ENCODE measurements at places on chromosomes 11 and 22. TPM values are rescaled to one million over a fixed set of nuclear protein-coding genes. Genes with fewer than 3 reads are reported as not detected.

The HBB gene
- 9.3 TPM for total RNA-seq

GRCh38 chr11:101061606-101062005 is 68.0 kb downstream of the PGR start:
- DNase-seq: no peak

DNA sequence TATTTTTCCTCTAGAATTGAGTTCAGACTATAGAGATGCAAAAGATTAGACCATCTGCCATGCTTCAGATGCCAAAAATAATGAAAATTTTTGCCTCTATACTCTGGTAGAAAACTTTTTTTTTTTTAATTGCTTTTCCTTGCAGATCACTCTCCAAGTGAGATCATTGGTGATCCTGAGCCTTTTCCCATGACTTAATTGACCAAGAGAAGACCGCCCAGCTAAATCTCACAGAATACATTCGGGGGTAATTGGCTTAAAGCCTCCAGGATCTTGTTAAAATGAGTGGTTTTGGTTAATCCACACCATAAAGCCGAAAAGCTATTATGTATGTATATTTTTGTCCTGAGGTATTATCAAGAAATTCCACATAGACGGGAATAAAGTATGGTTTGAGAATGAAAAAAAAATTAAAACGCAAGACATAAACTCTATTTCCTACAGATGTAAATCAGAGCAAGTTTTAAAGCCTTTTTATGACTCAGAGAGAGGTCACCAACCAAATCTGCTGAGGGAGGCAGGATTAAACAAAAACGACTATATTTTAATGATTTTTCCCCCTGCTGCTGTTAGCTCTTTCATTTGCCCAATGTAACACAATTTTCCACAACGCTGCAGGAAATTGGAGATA is 64.0 kb downstream of the PARVA start:
- no peak for DNase-seq

DNA sequence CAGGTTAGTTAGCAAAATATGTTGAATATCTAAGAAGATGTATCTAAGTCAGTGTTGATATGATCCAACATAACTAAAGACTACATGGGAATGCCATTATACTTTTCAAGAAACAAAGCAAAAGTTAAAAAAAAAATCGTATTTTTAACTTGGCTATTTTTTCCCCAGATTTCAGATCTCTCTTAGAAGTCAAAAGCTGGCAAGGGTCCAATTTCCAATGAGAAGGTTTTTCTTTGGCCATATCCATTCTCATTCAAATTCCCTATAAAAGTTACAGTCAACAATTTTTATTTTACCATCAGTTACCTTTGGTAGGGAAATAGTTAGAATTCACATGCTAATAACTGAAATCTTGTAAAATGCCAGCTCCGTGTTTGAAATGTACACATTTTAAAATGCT is 70.5 kb upstream of the FAT3 start:
- no peak for DNase-seq

The SCO2 gene
- total RNA-seq: 5.5 TPM

The CDHR5 gene
- total RNA-seq: 611 TPM

DNA sequence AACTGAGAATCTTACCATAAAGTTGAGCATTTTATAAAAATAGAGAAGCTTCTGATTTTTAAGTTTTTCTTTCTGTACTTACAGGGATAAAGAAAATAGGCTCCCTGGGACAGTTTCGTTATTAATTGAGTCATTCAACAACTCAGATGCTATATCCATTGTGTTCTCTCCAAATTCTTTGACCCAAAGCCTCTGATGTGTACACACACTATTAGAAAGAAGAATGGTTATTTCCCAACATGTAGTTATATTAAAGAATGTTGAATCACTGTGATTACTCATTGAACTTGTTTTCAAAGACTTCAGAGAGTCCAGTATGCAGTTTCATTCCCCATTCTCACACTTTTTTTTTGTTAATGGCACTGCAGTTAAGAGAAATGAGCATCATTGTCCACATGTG is 734.3 kb upstream of the ARHGAP42 start:
- no peak for DNase-seq

DNA sequence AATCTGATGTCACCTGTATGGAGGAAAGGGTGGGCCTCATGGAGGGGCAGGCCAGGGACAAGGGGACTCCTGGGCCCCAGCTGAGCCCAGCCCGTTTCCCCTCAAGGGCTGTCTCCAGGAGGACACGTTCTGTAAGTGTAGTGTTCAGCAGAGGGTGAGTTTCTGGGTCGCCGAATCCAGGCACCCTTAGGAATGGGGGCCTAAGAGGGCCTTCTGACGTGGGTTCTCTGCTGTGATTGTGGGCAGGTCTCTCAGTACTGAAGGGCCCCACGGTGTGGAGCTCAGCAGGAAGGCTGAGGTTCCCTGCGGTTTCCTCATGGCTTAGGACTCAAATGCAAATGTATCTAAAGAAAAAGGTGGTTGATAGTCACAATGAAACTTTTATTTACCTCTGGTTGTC is 6.5 kb downstream of the PTDSS2 start:
- no peak for DNase-seq

DNA sequence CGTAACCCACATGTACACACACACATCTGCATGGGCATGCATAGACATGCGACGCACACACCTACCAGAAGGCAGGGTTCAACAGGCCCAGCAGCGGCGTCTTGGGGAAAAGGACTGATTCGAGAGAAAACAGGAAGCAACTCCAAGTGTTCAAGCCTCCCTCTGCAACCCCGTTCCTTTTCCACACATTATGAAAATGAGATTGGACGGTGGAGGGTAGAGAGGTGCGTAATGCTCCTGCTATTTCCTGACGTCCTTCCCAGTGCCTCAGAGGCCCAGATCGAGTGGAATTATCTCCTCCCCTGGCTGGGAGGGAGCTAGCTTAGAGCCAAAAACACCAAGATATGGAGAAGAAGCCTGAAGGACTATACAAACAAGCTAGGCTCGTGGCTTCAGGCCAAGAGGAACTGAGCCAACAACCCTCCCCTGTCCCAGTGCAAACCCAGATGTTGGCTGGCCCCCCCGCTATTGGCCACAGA is 289.2 kb downstream of the MN1 start:
- DNase-seq: peak; percentile 36

DNA sequence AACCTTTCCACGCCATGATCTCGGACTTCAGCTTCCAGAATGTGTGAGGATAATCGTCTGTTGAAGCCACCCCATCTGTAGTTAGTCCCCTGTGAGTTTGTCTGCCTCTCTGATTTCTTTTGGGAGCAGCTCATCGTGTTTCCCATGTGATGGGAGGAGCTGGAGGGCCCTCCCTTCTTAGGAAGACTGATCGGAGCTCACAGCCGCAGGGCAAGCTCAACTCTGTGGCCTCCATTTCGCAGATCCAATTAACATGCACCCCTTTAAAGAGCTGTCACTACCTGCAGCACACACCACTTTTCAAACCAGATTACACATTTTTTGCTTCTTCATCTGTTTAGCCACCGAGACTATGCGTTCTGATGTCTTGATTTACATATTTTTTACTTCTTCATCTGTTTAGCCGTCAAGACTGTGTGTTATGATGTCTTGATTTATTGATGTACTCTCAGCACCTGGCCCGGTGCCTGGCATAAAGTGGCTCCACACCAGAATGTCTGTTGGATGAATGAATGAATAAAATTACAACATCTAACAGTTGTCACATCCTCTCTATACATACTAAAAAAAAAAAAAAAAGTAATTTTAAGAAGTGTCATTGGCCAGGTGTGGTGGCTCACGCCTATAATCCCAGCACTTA is 14.9 kb upstream of the PPFIA1 start:
- no peak for DNase-seq

- DNase-seq: peak; percentile 24
Measured at GRCh38 chr11:73996161-73996747, 12.6 kb downstream of the UCP3 start.

GRCh38 chr11:20132667-20133039 is 27.6 kb downstream of the DBX1 start:
- DNase-seq: no peak

The OSBP gene
- total RNA-seq: 62.1 TPM

The TKFC gene
- total RNA-seq: 58.5 TPM

DNA sequence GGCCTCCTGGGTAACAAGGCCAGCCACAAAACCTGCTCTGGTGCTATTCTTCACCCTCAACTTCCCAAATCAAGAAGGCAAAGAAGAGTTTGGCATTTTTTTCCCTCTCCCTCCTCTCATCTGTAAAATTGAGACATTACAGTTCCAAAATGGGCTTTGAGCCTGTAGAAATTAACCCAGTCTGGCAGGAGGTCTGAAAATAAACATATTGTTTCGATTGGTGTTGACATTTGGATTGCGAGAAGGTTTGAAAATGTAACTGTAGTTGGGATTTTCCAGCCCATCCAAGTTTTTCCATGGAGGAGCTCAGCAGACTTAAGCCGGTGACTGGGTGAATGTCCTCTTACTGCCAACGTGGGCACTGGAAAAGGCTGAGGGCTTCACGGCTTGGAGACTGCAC is 35.0 kb upstream of the ALX4 start:
- DNase-seq: no peak

The C22orf31 gene
- not detected for total RNA-seq

The RIMBP3B gene
- total RNA-seq: not detected

DNA sequence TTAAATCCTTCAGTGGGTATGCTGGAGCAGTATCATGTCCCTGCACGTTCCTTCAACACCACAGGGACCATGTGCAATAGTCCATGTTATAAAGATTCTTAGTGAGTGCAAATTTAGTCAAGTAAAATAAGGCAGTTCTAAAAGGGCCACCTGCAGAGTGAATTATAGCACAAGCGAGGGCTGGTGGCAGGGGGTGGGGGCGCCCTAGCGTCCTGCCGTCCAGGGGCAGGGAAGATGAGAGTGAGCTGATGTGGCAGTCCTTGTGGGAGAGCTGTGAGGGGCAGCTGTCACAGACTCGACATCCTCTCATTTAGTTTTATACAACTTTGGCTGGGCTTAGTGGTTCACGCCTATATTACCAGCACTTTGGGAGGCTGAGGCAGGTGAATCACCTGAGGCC is 29.1 kb downstream of the FAM118A start:
- no peak for DNase-seq

DNA sequence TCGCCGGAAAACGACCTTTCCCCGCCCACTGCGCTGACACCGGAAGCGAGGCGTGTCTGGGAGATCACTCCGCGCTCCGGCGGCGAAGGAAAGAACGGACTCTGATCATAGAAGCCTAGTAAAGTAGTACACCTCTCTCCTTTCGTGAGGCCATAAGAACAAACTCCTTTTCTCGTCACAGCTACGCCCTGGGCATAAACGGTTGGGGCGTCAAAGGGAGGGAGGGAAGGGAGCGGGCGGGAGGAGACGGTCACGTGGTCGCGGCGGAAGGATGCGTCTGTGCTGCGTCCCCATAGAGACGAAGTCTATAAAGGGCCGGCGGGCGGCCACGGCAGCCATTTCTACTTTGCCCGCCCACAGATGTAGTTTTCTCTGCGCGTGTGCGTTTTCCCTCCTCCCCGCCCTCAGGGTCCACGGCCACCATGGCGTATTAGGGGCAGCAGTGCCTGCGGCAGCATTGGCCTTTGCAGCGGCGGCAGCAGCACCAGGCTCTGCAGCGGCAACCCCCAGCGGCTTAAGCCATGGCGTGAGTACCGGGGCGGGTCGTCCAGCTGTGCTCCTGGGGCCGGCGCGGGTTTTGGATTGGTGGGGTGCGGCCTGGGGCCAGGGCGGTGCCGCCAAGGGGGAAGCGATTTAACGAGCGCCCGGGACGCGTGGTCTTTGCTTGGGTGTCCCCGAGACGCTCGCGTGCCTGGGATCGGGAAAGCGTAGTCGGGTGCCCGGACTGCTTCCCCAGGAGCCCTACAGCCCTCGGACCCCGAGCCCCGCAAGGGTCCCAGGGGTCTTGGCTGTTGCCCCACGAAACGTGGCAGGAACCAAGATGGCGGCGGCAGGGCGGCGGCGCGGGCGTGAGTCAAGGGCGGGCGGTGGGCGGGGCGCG is at the start of gene ATF4:
Gene ATF4, plus strand, starts transcription at position 337 of the 880 bp plus-strand sequence. CDS start 884 bp downstream, outside the sequence.
- DNase-seq: peak; percentile 97

DNA sequence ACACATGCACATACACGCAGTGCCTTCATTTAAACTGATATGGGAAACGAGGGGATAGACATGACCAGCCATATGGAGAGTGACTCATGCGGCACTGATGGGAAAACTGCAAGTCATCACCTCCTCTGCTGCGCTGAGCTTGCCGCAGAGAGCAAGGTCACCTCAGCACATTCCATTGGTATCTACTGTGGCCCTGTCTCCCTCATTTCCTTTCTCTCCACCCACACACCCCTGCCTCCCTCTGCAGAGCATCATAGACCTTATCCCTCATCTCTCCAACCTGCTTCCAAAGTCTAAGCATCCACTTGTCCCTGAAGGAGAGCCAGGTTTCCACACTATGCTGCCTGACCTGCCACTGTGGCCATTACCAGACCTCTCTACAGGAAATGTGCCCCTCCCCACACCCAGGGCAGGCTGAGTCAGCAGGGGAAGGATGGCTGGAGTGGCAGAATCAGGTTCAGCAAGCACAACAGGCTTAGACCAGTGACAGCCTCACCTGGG is 116.9 kb upstream of the SNX19 start:
- no peak for DNase-seq

The OR51E2 gene
- 0.84 TPM for total RNA-seq

The PIWIL4 gene
- total RNA-seq: 5.9 TPM

DNA sequence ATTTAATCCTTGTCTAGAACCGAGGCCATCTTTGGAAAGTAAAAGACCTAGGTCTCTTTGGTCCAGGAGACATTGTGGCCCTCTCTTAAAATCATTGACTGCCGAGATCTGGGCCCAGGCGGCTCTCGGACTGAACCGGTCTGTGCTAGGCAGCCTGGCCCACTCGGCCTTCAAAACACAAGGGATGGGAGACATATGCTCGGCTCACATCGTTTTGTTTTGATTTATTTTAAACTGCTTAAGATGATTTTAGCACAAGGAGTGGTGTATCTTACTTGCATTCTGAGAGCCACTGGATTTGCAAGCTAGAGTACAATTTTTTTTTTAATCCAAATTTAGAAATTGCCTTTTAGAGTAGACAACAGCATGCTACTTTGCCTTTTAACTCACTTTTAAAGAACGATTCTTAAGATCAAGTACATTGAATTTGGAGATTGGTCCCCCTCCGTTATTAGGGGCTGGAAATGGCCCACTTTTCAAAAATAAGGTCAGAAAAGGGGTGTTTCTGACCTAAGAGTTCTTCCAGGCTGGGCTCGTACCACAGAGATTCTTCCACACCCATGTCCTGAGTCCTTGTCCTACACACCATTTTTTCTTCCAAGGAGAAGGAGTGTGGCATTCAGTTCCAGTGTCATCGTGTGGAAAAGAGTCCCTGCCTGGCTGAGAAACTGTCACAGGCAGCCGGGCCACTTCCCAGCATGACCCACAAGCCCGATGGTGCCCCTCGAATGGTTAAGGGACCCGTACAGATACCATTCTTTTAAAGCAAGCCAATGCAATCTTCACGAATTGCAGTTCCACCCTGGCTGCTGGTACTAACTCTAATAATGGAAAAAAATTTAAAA is 80.5 kb upstream of the WNT7B start:
- peak; percentile 36 for DNase-seq

Data from left colon (tissue), 2 donors.